ENCODE measurements at places on chromosomes 1 and 21. TPM values are rescaled to one million over a fixed set of nuclear protein-coding genes. Genes with fewer than 3 reads are reported as not detected.

Gene MYBPHL
- total RNA-seq = not detected

Gene SLC9C2
- total RNA-seq = not detected

Gene LRRN2
- not detected for total RNA-seq

Gene IL20
- total RNA-seq = not detected

Gene CAPN8
- not detected for total RNA-seq

Gene SLC30A10
- total RNA-seq = not detected

Gene ATAD3C
- 1.8 TPM for total RNA-seq

Gene VWA5B1
- not detected for total RNA-seq

Gene PTGFR
- total RNA-seq = not detected

Gene ABCA4
- total RNA-seq = not detected

Gene ATP1A2
- total RNA-seq = not detected

Gene LMOD1
- not detected for total RNA-seq

Gene PRELP
- not detected for total RNA-seq

Gene LYST
- 77.4 TPM for total RNA-seq

Gene CBR3
- 13.5 TPM for total RNA-seq

Gene BACE2
- total RNA-seq = 2.0 TPM

Gene HES3
- total RNA-seq = not detected

Gene CYP4A22
- not detected for total RNA-seq

Gene LINGO4
- total RNA-seq = not detected

Gene C1orf141
- total RNA-seq = not detected

Gene LENEP
- not detected for total RNA-seq

Gene LEFTY2
- total RNA-seq = not detected

Gene L1TD1
- not detected for total RNA-seq

Gene TNNT2
- not detected for total RNA-seq

Gene PPM1J
- total RNA-seq = 1.7 TPM

Gene CD53
- total RNA-seq = 257 TPM

Gene IL10
- total RNA-seq = not detected

Gene SYDE2
- 5.2 TPM for total RNA-seq

Gene GJA5
- total RNA-seq = not detected

Gene JAM2
- total RNA-seq = 1.5 TPM

Gene ARMH1
- 162 TPM for total RNA-seq

Gene BEST4
- 1.0 TPM for total RNA-seq

Gene CELA3A
- not detected for total RNA-seq

Gene OR2M4
- not detected for total RNA-seq

Gene AIM2
- 8.6 TPM for total RNA-seq

Gene EPHA10
- not detected for total RNA-seq

Gene LRRC53
- not detected for total RNA-seq

Gene OR2T4
- total RNA-seq = not detected

Gene SH3D21
- total RNA-seq = 21.0 TPM

Gene FUCA1
- 4.6 TPM for total RNA-seq

Gene TRAF3IP3
- 194 TPM for total RNA-seq

Gene FAM110D
- not detected for total RNA-seq

Gene ZYG11A
- total RNA-seq = 0.13 TPM

Gene GPR3
- 1.7 TPM for total RNA-seq

Gene DDX59
- total RNA-seq = 22.5 TPM

Gene UBXN10
- total RNA-seq = 0.34 TPM

Gene DMRTA2
- total RNA-seq = not detected

Gene FDPS
- total RNA-seq = 293 TPM

Gene ITLN2
- total RNA-seq = not detected

Gene LRRC3
- 1.8 TPM for total RNA-seq

Gene GJA8
- not detected for total RNA-seq

Gene LCE6A
- not detected for total RNA-seq

Measured in activated CD8-positive, alpha-beta T cell treated with anti-CD3 and anti-CD28 coated beads for 36 hours (primary cell).